ENCODE measurements at places on chromosomes 6 and 20.

GRCh38 chr6:54301770-54302169, 6.5 kb upstream of the TINAG start:
- no peak for DNase-seq

DNA sequence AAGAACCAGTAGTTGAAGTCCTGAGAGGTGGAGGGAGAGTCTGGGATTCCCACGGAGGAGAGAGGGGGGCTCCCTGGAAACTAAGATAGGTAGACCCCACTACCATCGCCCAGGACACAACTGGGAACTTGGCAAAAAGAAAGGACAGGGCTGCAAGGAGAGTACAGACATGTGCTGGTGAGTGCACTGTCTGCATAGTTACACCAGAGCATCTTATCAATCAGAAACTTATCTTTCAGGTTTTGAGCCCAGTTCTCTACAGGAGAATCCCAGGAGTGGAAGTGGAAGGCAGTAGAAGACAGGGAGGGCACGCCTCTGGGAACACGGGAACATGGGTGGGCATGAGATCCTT, 12.2 kb downstream of the NFKBIL1 start:
- DNase-seq, result no peak

GRCh38 chr20:6663751-6664388, 103.6 kb upstream of the BMP2 start:
- DNase-seq, result no peak

DNA sequence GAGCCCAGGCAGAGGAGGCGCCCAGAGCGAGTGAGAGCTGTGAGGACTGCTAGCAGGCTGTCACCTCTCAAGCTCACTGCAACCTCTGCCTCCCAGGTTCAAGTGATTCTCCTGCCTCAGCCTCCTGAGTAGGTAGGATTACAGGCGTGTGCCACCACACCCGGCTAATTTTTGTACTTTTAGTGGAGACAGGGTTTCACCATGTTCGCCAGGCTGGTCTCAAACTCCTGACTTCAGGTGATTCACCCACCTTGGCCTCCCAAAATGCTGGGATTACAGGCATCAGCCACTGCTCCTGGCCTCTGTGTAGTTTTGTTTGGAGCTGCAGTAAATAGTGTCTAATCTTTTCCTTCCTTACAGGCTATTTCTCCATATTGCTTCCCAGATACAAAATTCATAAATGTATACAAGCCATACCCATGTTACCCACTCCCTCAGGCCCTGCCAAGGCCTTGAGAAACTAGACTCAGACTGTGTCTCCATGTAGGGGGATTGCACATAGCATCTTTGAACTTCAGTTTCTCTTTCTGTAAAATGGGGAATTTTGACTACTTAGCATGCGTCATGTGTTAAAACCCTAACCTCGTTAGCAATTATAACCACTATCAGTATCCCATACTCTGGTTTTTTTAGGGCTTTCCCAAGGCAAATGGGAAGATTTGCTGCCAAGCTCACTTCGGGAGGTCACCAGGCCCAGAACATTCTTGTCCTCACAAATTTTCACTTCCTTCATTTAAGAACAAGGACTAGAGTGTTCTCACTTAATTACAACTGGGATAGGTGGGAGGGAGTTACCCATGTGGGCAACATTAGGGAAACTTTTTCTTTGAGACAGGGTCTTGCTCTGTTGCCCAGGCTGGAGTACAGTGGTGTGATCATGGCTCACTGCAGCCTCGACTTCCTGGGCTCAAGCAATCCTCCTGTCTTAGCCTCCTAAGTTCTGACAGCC, 67.3 kb upstream of the DDR1 start:
- peak; percentile 74 for DNase-seq

DNA sequence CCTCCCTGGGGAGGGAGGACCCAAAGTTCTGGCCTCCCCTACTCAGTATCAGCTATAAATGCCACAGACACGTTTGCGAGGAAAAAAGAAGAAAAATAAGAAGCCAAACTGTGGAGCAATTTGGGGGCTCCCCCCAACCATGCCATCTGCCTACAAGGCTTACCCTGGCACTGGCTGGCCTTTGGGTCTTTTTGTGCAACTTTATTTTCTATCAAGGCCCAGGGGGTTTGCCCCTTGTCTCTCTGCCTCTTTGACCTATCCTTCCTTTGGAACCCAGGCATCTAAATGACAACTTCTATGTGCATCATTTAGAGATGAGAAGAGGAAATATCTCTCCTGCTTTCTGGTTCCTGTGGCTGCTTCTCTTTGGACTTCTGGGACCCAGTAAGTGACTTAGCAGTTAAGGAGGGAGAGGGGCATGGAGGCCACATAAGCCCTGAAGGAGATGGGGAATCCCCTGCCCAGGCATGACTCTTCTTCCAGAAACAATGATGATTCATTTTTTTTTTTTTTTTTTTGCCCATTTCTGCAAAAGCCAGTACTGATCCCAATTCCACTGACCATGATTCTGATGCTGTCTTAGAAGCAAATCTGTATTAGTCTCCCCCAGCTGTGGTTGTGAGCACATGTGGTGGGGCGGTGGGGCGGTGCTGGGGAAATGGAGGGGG, at the start of gene MUC22:
Gene MUC22 (plus strand): TSS at position 82 of the 668 bp plus-strand sequence. CDS start 233 bp downstream, at position 315.
- no peak for DNase-seq

- DNase-seq, result no peak
These were observed 58.1 kb downstream of the NUS1 start for GRCh38 chr6:117733341-117733740.

GRCh38 chr6:149319422-149319821, 1.9 kb downstream of the TAB2 start:
- no peak for DNase-seq

GRCh38 chr6:159759645-159760044, 2.2 kb upstream of the ACAT2 start:
- no peak for DNase-seq

DNA sequence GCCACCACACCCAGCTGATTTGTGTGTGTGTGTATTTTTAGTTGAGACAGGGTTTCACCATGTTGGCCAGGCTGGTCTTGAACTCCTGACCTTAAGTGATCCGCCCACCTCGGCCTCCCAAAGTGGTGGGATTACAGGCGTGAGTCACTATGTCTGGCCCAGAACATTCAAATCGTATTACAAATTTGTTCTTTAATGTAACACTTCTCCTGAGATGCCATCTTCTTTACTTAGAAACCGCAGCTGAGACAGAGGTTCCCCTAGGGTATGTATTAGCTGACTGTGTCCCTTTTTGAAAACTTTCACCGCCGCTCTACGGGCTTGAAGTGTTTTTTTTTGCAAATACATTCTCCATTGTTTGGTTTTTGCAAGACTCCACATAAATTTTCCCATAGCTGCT, 62.6 kb downstream of the TOX2 start:
- no peak for DNase-seq

DNA sequence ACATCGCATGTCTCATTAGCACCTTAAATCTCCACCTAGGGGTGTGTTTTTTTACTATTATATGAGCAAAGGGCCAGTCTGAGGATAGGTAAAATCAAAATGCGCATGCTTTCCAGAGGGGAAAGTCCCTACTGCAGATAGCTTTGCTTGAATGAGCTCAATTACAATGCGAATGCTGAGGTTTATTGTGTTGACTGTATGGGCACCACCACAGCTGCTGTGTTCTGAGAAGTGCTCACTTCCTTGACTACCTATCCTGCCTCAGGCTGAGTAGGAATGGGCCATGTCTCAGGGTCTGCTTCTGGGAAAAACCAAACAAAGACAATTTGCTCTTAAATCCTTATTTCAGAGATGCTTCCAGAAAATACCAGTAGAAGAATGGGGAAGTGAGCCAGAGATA, 36.6 kb downstream of the MOCS1 start:
- DNase-seq, result no peak

DNA sequence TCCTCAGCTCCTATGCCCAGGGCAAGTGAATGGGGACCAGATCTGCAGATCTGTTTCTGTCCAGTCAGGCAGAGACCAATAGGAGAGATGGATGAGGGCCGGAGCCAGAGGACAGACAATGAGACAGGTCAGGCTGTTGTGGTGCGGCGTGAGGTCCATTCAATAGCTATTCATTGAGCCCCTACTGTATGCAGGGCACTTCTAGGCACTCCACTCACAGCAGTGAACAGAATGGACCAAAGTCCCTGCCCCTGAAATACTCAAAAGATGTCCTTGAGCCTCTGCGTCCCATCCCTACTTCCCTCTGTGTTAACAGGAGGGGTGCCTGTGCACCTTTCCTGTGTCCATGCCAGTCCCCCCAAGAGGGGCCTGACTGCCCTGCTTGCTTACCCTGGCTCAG, 8.5 kb upstream of the TULP1 start:
- DNase-seq, result no peak

- peak; percentile 42 for DNase-seq
These were observed 21.9 kb downstream of the SIRPD start for GRCh38 chr20:1535420-1536175.

DNA sequence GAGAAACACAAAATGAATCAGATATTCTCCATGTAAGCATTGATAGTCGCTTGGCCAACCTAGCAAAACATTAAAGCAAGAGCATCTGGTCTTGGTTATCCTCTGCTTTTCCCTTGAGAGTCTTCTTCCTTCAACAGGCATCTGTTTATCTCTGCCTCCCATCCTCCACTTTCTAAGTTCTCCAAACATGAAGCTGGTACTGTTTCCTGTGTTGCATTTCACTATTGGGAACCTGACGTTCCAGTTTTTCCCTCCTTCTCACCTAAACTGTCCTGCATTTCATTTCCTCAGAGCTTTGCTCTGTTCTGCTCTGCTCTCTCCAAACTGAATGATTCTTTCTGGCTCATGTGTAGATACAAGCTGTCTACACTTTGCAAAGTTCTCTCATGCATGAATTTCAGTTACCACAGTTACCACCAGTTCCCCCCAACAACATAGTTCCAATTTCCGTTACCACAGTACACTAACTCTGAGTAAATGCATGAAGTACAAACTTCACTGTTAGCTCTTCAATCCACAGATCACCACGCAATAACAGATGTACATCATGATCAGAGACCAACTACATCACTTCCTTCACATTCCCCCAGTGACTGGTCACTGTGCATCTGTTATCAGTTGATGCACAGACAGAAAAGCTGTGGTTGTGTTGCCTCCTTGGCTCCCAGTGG, 86.7 kb upstream of the F13A1 start:
- DNase-seq, result no peak

- DNase-seq, result peak; percentile 62
These were observed 32.5 kb upstream of the PIM1 start for GRCh38 chr6:37137201-37138090.

- DNase-seq, result no peak
These were observed 88.4 kb downstream of the HACE1 start for GRCh38 chr6:104771258-104771832.

DNA sequence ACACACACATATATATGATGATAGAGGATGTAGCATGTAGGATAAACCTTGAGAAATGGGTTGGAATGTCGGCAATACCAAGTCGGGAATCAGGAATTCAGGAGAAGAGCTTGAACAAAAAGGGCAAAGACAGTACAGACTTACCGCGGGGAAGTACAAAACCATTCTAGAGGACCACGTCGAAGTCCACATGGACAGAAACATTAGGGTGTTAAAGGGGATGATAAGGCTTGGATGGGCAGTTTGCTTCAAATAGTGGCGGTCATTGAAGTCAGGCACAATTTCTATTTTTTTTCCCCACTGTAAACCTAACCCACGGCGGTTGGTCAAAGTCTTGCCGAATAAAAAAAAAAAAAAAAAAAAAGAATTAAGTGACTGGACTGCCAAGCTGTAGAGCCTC, 766 bp upstream of the NUS1 start:
- no peak for DNase-seq

DNA sequence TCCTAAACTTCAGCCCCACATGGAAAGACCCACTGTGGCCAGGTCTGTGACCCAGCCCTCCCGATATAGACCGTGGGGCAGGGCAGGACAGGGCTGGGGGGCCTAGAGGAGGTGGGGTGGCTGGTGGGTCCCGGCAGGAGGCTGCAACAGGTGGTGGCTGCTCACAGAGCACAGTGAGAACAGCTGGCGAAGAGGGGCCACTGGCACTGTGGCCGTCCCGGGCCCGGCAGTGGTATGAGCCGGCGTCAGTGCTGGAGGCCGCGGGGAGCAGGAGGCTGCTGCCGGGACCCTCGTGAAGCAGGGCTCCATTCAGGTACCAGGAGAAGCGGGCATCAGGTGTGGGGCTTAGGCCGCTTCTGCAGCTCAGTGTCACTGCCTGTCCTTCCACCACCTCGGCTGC, 13.4 kb downstream of the SIGLEC1 start:
- no peak for DNase-seq

DNA sequence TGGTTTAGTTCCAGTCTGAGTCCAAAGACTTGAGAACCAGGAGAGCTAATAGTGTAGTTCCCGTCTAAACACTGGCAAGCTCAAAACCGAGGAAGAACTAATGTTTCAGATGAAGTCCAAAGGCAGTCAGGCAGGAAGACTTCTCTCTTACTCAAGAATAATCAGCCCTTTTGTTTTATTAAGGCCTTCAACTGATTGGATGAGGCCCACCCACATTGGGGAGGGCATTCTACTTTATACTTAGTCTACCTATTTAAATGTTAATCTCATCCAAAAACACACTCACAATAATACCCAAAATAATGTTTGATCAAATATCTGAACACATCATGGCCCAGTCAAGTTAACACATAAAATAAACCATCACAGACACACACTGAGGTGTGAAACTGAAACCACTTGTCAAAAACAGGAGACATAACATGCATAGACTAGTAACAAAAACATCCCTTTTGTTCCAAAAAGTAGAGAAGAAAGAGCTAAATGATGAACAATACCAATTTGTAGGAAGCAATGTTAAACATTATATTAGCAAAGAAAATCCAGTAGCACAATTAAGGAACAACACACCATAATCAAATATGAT, 50.2 kb upstream of the SENP6 start:
- DNase-seq, result no peak

GRCh38 chr6:17299222-17299621, 18.1 kb downstream of the RBM24 start:
- DNase-seq, result no peak

Measured in activated CD4-positive, alpha-beta T cell treated with anti-CD3 and anti-CD28 coated beads, Interleukin-2, amount 10 ng/mL, durations not matched to agents 24 days and 14 days (primary cell).